ENCODE measurements at places on chromosomes 1 and 21.

GRCh38 chr1:148293651-148294050 is 141.6 kb upstream of the NBPF11 start:
- no peak for DNase-seq

- DNase-seq, result no peak
These were observed 465.3 kb downstream of the NEGR1 start for GRCh38 chr1:71817028-71817427.

GRCh38 chr1:98947071-98947470 is 57.6 kb downstream of the PLPPR5 start:
- no peak for DNase-seq

DNA sequence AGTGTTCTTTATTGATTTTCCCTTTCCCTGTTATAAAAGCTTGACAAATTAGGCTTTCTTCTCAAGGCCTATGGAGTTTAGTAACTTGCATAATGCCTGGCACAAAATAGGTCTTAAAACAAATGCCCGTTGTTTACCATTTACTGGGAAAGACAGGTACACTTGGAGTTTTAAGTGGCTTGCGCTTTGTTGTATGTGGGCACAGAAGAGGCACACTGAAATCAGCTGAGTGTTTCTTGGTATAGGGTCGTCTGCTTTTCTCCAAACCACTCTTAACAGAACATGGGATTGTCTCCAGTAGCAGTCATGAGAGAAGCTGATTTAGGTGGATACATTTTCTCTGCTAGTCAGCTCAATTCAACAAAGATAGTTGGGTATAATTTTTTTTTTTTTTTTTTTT is 132.5 kb downstream of the SYT14 start:
- DNase-seq, result no peak

- DNase-seq, result no peak
These were observed 6.6 kb upstream of the FOXE3 start for GRCh38 chr1:47409311-47410067.

GRCh38 chr1:53704804-53705445 is 34.0 kb downstream of the GLIS1 start:
- DNase-seq, result no peak

DNA sequence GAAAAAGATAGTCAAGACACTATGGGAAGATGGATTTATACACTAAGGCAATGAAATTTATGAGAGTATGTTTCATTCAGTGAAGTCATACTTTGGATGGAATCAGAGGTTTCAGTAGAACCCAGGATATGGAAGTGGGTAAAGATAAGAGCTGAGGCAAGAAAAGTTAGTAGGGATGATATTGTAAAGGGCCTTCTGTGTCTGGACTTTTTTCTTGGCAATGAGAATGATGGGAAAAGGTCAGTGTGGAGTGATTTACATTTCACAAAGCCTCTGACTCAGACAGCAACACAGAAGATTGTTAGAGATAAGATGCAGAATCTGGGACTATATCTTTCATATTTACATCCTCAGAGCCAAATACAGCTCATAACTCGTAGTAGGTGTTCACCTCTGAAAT is 32.1 kb downstream of the SH3BGR start:
- no peak for DNase-seq

DNA sequence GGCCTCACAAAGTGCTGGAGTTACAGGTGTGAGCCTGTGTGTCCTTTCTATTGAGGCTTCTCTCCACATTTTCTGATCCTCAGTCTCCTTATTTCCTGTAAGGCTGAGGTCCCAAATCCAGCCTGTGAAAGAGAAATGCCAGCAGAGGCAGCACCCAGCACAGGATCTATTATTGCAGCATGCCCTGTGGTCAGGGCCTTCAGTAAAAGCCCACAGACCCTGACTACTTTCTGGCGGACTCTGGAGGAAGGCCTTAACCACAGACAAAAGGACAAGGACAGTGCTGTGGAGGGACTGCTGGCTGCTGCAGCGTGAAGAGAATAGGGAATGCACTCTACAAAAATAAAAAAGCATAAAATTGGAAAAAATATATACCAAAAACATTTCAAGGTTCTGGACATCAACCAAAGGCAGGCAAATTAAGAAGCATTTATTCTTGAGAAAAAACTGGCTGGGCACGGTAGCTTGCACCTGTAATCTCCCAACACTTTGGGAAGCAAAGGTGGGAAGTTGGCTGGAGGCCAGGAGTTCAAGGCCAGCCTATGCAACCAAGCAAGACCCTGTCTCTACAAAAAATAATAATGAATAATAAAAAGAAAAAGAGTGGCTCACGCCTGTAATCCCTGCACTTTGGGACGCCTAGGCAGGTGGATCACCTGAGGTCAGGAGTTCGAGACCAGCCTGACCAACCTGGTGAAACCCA is 9.4 kb upstream of the PGD start:
- no peak for DNase-seq

DNA sequence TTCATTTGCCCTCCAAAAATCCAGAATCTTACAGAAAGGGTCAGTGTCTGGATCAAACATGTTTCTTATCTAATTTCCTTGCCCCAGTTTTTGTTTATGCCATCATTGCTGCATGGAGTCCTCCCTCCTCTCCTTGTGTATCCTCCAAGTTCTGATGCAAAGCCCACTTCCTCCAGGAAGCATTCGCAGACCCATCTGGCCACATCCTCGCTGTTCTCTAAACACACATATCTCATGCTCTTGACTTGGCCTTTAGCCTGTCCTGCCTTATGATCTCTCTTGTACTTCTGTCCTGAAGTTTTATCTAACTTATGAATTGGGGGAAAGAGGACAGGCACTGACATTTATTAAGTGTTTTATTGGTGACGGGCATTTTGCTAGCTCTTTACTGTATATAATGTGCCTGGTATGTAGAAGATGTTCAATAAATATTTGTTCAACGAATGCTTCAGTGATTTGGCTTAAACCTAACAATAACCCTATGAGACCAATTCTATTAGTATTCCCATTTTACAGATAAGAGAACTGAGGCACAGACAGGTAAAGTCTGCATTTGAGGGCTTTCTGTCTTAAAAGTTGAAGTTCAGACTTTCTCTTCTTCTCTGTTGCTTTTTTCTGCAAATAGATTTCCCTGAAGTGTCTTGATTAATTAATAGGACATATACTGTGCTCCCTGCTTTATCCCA is 19.2 kb upstream of the ID3 start:
- no peak for DNase-seq

GRCh38 chr1:58391056-58391455 is 155.5 kb downstream of the OMA1 start:
- no peak for DNase-seq

- no peak for DNase-seq
These were observed 36.7 kb downstream of the SYT2 start for GRCh38 chr1:202673531-202673930.

GRCh38 chr1:8516793-8517556 is 199.1 kb downstream of the SLC45A1 start:
- no peak for DNase-seq

- DNase-seq, result no peak
These were observed 94.8 kb downstream of the MIS18A start for GRCh38 chr21:32184065-32184464.

DNA sequence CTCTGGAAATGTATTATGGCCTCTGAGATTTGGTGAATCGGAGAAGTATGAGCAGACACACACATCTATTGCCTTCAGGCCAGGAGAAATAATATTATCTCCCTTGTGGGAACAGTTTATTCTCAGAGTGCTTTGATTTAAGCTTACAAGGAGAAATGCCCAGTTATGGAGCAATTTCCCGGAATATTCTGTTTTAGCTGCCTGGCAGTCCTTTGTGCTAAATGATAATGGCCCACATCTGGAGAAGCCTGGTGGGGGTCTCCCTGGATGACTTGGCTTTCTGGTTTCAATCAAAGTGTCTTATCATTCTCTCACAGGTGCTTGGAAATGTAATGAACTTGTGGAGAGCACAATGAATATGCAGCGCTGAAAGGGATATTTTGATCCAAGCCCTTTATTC is 389.6 kb upstream of the USP24 start:
- no peak for DNase-seq

DNA sequence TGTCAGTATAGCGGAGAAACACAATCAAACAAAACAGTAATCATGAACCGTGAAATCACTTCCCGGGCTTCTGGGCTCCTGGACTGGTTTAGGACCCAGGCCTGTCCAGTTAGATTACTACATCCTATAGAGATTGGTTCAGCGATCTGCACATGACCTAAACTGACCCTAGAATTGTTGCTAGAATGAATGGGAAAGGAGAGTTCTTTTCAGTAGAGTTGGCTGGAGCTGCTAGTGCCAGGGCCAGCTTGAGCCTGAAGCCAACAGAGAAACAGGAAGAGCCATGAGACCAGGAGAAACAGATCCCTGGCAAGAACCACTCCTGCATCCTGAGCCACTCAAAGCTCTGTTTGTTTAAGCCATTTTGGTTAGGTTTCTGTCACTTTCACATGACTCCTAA is 474.3 kb upstream of the C1orf87 start:
- no peak for DNase-seq

DNA sequence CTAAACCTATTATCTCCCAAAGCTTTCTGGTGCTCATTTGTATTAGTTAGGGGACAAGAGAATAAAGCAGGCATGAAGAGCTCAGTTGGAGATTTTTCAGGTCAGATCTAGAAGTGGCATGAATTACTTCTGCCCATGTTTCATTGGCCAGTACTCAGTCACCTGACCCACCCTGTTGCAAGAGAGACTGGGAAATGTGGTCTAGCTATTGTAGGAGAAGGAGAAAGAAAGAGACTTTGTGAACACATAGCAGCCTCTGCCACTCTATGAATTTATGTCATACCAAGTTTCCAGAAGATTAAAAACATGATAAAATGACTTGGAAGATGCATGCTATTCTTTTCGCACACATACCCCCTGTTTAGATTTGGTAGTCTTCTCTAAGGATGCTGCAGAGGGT is 302.3 kb upstream of the RUNX1 start:
- no peak for DNase-seq

GRCh38 chr1:208895820-208896219 is 651.6 kb upstream of the PLXNA2 start:
- DNase-seq, result no peak

- DNase-seq, result no peak
These were observed 55.1 kb downstream of the LRIG2 start for GRCh38 chr1:113128116-113128515.

- peak; percentile 5 for DNase-seq
These were observed 66.3 kb upstream of the DIRAS3 start for GRCh38 chr1:68116643-68117235.
